Smooth muscle cell of the pulmonary artery (primary cell): ENCODE measurements at places on chromosomes 5 and 9. TPM values are rescaled to one million over a fixed set of nuclear protein-coding genes. Genes with fewer than 3 reads are reported as not detected.

CARTPT gene
- not detected in 2 replicates for total RNA-seq

CDKN2B gene
- total RNA-seq, result 6.0 and 52.4 TPM in 2 replicates

CDKN2B-AS1 gene
- total RNA-seq, result 1.3 and 1.8 TPM in 2 replicates

ACO1 gene
- 94.4 and 109 TPM in 2 replicates for total RNA-seq

ANKRD31 gene
- total RNA-seq, result under 0.01 and 0.03 TPM in 2 replicates

FOXI1 gene
- not detected in 2 replicates for total RNA-seq
